ENCODE measurements at places on chromosomes 16 and 17.

DNA sequence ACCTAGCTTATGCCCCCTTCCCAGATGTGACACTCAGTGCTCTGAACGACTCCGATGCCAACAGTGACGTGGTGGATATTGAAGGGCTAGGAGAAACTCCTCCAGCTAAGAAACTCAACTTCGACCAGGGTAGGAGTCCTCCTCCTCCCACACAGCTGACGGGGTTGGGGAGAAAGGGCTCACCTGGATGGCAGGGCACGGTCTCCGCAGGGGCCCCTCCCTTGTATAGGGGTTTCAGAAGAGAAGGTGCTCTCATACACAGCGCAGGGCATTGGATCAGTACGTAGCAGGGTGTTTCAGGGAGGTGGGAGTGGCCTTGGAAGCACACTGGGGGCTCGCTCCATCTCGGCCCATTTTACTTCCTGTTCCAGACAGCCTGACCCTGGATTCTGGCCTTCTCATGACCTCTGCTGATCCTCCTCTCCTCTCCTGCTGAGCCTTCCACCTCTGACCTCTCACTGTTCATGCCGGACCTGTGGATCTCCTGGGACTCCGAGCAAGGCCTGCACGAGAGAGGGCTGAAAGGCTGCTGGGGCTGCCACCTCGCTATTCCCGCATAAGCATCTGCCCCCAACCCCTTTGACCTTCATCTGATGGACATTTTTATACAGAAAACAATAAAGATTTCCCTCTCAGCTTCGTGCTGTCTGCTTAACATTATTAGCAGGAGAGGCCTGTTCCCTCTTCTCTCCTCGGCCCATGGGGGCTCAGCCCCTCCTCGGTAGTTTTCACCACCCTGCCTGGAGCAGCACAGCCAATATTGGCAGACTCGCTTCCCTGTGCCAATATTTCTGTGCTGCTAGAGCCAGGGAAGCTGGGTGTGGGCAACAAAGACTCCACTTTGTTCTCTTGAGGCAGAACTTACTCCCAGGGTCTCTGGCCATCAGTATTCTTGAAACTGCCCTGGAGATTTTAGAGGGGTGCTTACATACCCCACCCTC lies 4.7 kb downstream of the RNASEK start:
- peaks cover 37% of the 10 kb centered on the region for H3K4me1 ChIP-seq
- H3K27ac ChIP-seq: peak overlapping the region; percentile 87
- no peaks in the 10 kb centered on the region for H3K27me3 ChIP-seq

GRCh38 chr17:82215095-82215971 lies 2.7 kb upstream of the CCDC57 start:
- peaks cover 56% of the 10 kb centered on the region for H3K4me1 ChIP-seq
- no peak overlapping the region for H3K4me3 ChIP-seq
- no peaks in the 10 kb centered on the region for H3K27me3 ChIP-seq
- H3K36me3 ChIP-seq: no peaks in the 10 kb centered on the region
- H3K27ac ChIP-seq: peak overlapping the region; percentile 96

DNA sequence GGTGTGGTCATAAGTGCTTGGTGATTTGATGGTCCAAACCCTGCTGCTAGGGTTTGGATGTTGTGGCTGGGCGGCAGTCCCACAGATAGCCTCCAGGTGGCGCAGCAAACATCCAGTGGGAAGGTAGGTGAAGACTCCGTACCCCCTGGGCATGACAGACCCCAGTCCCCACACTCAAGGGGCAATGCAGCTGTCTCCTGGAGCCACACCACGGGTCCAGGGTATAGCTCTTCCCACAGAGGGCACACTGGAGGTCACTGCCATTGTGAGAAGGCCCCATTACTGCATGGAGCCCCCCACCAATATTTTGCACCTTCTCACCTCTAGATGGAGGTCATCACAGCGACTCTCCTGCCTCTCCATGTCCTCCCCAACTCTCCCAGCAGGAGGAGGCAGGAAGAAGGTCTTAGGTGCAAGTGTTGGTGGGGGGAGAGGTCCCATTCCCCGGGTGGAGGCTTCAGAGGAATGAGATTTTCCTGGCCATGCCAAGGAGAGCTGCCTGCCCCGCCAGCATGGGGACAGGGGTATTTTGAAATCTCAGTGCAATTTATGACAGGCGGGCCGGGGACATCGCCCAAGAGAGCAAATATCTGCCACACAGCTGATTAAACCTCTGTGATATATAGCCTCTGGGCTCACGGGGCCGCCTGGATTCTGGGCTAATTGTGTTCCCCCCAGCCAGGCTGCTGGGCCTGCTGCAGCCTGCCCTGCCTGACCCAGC lies 17.1 kb upstream of the C17orf113 start:
- peaks cover 5% of the 10 kb centered on the region for H3K27me3 ChIP-seq
- no peak overlapping the region for H3K4me3 ChIP-seq
- peak; percentile 88 for DNase-seq
- H3K4me1 ChIP-seq: peaks cover 19% of the 10 kb centered on the region

GRCh38 chr17:56602292-56603130 lies 9.0 kb downstream of the NOG start:
- no peak overlapping the region for H3K27ac ChIP-seq
- H3K4me3 ChIP-seq: no peak overlapping the region
- no peak for DNase-seq
- no peaks in the 10 kb centered on the region for H3K36me3 ChIP-seq
- peaks cover 5% of the 10 kb centered on the region for H3K4me1 ChIP-seq

GRCh38 chr16:24286741-24287405 lies 30.7 kb downstream of the CACNG3 start:
- H3K4me3 ChIP-seq: no peak overlapping the region
- no peaks in the 10 kb centered on the region for H3K27me3 ChIP-seq
- H3K36me3 ChIP-seq: no peaks in the 10 kb centered on the region

DNA sequence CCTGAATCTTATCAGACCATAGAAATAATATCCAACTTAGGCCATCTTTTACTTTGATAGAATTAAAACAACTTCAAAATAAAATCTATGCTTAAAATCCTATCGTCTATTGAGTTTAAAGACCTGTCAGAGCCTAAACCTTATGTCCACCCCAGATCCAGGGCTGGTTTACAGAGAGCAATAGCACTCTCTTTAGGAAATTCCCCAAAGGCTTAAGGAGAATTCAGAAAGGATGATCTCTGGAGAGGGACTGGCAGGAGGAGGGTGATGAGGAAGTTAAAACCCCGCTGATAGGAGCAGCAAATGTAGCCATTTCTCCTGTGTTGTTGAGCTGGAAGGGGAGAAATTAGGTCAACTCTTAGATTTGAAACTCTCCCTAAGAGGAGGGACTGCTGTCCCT lies 175.3 kb downstream of the HS3ST4 start:
- no peak overlapping the region for H3K27ac ChIP-seq
- no peaks in the 10 kb centered on the region for H3K36me3 ChIP-seq
- DNase-seq: no peak
- no peaks in the 10 kb centered on the region for H3K4me1 ChIP-seq
- no peak overlapping the region for H3K4me3 ChIP-seq
- no peaks in the 10 kb centered on the region for H3K27me3 ChIP-seq

DNA sequence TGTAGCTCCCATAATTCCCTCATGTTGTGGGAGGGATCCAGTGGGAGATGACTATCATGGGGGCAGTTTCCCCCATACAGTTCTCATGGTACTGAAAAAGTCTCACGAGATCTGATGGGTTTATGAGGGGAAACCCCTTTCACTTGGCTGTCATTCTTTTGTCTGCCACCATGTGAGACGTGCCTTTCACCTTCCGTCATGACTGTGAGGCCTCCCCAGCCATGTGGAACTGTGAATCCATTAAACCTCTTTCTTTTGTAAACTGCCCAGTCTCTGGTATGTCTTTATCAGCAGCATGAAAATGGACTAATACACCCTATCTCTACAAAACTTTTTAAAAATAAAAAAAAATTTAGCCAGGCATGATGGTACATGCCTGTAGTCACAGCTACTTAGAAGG lies 6.2 kb upstream of the C17orf113 start:
- no peaks in the 10 kb centered on the region for H3K4me1 ChIP-seq
- no peak for DNase-seq
- H3K36me3 ChIP-seq: no peaks in the 10 kb centered on the region
- no peak overlapping the region for H3K4me3 ChIP-seq
- H3K27ac ChIP-seq: no peak overlapping the region

- H3K4me3 ChIP-seq: peak within 1 kb of the TSS; percentile 71
- peaks cover 22% of the 10 kb centered on the region for H3K36me3 ChIP-seq
- DNase-seq: peak; percentile 97
- peaks cover 20% of the 10 kb centered on the region for H3K27me3 ChIP-seq
- peak within 1 kb of the TSS; percentile 61 for H3K27ac ChIP-seq
- H3K4me1 ChIP-seq: peaks cover 32% of the 10 kb centered on the region
These were observed at the start of gene ZNF232 for GRCh38 chr17:5111402-5112204. TSS of gene ZNF232 (minus strand) at chr17:5111878. CDS start at chr17:5111822, 56 bp downstream.

DNA sequence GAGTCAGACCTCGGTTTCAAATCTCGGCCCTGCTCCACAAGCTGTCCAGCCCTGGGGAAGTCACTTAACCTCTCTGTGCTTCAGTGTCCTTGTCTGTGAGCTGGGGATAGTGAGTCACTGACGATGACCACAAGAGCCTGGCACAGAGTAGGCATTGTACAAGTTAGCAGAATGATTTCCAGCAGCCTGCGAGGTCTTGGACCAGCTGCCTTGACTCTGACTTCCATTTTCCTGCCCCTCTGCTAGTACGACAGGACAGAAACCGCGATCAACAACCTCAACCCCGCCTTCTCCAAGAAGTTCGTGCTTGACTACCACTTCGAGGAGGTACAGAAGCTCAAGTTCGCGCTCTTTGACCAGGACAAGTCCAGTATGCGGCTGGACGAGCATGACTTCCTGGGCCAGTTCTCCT lies 20.7 kb downstream of the CPNE2 start:
- DNase-seq: no peak
- peaks cover 37% of the 10 kb centered on the region for H3K36me3 ChIP-seq
- no peaks in the 10 kb centered on the region for H3K27me3 ChIP-seq
- H3K4me3 ChIP-seq: no peak overlapping the region
- peaks cover 56% of the 10 kb centered on the region for H3K4me1 ChIP-seq

DNA sequence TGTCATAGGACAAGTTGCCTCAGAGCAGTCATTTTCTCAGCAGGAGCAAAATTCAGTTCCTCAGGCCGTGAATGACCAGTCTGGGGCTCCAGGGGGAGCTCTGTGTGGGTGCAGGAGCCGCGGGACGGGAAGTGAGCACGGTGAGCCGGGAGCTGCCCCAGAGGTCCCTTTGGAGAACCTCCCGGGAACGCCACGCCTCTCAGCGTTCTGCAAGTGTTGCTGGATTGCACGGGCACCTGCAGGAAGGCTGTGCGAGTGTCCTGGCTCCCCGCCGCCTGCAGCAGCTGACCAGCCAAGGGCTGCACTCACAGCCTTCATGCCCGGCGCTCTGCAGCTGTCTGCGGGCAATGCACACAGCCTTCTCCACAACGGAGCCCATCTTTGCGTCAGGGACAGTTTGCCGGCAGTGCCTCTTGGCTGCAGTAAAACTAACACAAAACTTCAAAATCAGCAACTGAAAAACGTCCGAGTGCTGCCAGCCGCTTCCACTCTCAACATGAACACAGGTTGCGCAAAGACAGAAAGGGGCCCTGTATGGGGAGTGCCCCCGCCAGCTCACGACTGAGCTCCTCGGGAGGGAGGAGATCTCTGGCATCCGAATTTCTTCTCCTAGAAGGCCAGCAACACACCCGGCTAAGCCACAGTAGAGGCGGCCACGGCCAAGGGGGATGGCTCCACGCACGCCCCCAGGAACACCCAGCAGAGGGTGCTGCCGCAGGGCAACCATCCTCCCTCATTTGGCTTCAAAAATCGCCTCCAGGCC lies 16.0 kb downstream of the NDUFAF8 start:
- H3K4me3 ChIP-seq: no peak overlapping the region
- peak; percentile 86 for DNase-seq
- peaks cover 64% of the 10 kb centered on the region for H3K36me3 ChIP-seq
- H3K27me3 ChIP-seq: no peaks in the 10 kb centered on the region

- no peaks in the 10 kb centered on the region for H3K36me3 ChIP-seq
- no peak overlapping the region for H3K27ac ChIP-seq
- no peak overlapping the region for H3K4me3 ChIP-seq
- DNase-seq: no peak
- H3K4me1 ChIP-seq: no peaks in the 10 kb centered on the region
These were observed 34.8 kb downstream of the RFFL start for GRCh38 chr17:35028531-35029262.

DNA sequence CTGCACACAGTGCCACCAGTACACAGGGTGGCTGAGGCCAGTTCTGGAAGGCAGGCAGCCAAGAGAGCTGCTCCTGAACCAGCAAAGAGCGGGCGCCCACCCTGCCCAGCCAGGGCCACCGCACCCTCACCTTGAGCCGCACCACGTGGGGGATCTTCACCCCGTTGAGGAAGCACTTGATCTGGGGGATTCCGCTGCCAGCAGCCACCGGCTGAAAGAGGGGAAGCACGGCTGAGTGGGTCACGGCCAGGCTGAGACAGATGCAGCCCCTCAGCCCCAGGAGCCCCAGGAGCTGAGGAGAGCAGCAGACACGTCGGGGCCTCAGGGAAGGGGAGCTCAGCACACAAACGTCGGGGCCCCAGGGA lies 14.6 kb upstream of the CCDC154 start:
- H3K4me3 ChIP-seq: no peak overlapping the region
- H3K27ac ChIP-seq: no peak overlapping the region
- peaks cover 89% of the 10 kb centered on the region for H3K36me3 ChIP-seq
- no peaks in the 10 kb centered on the region for H3K27me3 ChIP-seq
- peaks cover 14% of the 10 kb centered on the region for H3K4me1 ChIP-seq
- DNase-seq: peak; percentile 93

GRCh38 chr16:78326731-78327130 lies 227.3 kb downstream of the WWOX start:
- H3K4me1 ChIP-seq: no peaks in the 10 kb centered on the region
- no peak overlapping the region for H3K4me3 ChIP-seq
- no peak for DNase-seq
- no peak overlapping the region for H3K27ac ChIP-seq
- no peaks in the 10 kb centered on the region for H3K36me3 ChIP-seq

DNA sequence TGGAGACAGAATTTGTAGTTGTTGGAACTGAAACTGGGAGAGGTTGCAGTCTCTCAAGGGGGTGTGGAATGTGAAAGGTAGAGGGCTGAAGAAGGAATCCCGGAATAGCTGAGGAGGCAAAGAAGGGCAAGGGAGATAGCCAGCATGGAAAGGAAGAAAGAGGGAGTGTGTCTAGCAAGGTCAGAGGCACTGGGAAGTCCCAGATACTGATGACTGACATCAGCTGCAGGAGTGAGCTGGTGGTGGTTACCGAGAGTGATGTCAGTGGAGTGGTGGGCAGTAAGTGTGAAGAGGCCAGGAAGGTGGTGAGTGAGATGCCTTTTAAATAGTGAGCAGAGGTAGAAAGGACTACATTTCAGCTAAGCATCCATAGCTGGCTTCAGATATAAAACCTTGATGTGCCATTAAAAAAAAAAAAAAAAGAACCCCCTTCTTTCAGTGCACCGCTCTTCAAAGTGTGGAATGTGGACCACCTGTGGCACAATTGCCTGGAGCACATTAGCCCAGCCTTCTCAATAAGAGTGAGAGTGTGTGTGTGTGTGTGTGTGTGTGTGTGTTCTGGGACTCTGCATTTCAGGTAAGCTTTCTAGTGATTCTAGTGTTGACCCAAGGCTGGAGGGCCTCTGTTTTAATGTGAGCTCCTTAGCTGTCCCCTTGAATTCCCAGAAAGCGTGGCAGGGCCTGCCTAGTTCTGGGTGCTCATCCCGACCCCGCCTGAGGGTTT lies 8.5 kb downstream of the PRMT7 start:
- H3K4me3 ChIP-seq: no peak overlapping the region
- H3K27me3 ChIP-seq: no peaks in the 10 kb centered on the region
- peaks cover 92% of the 10 kb centered on the region for H3K36me3 ChIP-seq
- H3K27ac ChIP-seq: no peak overlapping the region
- no peaks in the 10 kb centered on the region for H3K4me1 ChIP-seq

GRCh38 chr16:3112058-3112880 lies at the start of gene ZNF205:
TSS of gene ZNF205 (plus strand) at chr16:3112586. CDS start at chr16:3113431, 845 bp downstream.
- H3K27me3 ChIP-seq: no peaks in the 10 kb centered on the region
- peak within 1 kb of the TSS; percentile 60 for H3K4me3 ChIP-seq
- peak within 1 kb of the TSS; percentile 80 for H3K27ac ChIP-seq
- H3K4me1 ChIP-seq: peaks cover 24% of the 10 kb centered on the region
- H3K36me3 ChIP-seq: no peaks in the 10 kb centered on the region

All from spleen (tissue), 13 donors.